ENCODE measurements at places on chromosomes 3 and 15.
A peak's percentile ranks its signal among the peaks of the same experiment; 100 is the strongest.

DNA sequence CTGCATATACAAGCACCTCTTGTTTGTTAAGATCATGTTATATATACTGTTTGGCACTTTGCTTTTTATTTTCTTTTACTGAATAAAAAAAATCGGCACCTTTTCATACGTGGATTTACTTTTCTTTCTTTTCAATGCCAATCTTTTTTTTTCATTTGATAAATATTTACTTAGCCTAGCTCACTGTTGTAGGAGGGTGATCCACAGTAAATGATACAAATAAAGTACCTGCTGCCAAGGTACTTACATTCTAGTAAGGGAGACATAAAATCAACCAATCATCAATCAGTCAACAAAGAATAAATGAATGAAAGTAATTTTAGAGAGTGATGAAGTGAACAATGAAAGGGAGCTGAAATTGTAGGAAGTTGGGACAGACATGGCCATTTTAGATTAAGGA is 18.3 kb downstream of the GNB5 start:
- DNase-seq = no peak

- DNase-seq = no peak
Measured at GRCh38 chr3:86594838-86595237, 396.1 kb downstream of the VGLL3 start.

GRCh38 chr3:107241217-107241616 is 136.0 kb upstream of the CCDC54 start:
- peak; percentile 1 for DNase-seq

DNA sequence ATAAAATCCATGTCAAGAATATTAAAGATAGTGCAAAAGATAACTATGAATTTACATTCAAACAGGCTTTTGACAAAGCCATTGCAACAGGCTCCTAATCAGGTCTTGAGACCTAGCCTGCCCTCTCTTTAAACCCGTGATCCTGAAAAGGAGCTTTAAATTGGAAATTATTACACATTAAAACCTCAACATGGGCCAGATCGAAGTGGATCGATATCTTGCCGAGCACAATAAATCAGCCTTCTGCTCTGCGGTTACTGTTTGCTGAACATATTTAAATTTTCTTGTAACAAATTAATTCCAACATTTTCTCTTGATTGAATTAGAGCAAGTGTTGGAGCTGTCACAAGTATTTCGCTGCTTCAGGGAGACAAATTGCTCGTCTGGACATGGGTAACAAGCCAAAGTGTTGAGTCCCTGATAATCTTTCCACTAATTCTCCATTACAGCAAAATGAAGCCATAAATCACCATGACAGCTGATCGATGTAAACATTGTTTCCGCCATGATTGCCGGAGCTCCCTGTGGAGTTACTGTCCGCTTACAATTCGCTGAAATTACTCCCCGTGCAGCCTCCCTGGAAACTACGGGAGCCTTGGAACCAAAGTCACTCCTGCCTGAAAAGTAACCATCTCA is 47.6 kb downstream of the SHOX2 start:
- no peak for DNase-seq
